ENCODE measurements at places on chromosomes 5 and 9. TPM values are rescaled to one million over a fixed set of nuclear protein-coding genes. Genes with fewer than 3 reads are reported as not detected.

GRCh38 chr9:94030318-94031179 lies 53.7 kb upstream of the PTPDC1 start:
- DNase-seq, result peak; percentile 87

GRCh38 chr9:69446496-69446895 lies 121.5 kb downstream of the ENTREP1 start:
- no peak for DNase-seq

DNA sequence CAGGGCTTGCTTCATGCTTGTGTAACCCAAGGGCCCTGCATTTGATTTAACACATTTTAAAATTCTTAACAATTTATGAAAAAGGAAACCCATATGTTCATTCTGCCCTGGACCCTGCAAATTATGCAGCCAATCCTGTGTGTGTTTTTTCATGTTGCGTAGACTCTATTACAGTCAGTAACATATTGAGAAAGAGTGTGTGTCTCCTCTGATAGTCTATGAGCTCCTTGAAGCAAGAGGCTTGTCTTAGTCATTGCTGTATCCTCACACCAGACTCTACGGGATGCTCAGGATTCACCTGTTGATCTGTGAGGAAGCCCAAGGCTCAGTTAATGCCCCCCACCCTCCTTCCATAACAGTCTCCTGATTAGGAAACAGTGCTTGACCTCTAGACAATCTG lies 177.3 kb upstream of the DMAC1 start:
- DNase-seq, result no peak

- DNase-seq, result no peak
Measured at GRCh38 chr5:39341896-39342295, 22.4 kb downstream of the C9 start.

DNA sequence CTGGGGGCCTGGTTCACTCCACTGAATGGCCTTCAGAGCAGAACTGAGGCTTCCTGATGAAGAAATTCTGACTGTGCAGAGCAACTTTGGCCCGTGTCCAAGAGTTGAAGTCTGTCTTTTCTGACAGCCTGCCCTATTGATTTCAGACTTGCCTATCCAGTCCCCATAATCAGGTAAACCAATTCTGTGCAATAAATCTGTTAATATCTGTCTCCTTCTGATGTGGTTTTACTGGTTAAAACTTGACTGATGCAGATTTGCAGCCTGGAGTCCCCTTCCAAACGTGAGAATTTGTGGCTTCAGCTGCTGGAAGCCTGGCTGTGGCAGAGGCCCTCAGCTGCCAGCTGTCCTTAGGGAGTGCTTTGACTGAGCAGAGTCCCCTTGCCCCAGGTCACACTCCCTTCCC lies 283.9 kb upstream of the ANKRD55 start:
- peak; percentile 54 for DNase-seq

GRCh38 chr5:168844922-168845296 lies 265.7 kb upstream of the PANK3 start:
- DNase-seq, result no peak

DNA sequence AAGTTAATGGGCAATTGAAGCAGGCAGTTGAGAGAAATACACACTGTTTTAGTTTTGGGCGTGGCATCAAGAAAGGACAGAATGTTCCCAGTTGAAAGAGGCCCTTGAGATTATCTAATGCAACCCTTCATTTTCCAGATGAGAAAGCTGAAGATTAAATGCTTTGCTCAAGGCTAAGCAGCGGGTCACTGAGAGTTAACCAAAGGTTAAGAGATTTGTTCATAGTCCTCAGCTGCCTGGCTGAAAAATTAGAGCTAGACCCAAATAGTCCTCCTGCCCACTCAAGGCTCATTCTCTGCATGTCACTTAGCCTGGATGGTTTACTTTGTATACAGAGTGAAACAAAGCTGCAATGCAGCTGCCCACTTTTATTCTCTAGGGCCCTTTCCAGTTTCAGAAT lies 46.7 kb upstream of the MAMDC2 start:
- no peak for DNase-seq

GRCh38 chr5:67809589-67809988 lies 406.0 kb upstream of the PIK3R1 start:
- no peak for DNase-seq

DNA sequence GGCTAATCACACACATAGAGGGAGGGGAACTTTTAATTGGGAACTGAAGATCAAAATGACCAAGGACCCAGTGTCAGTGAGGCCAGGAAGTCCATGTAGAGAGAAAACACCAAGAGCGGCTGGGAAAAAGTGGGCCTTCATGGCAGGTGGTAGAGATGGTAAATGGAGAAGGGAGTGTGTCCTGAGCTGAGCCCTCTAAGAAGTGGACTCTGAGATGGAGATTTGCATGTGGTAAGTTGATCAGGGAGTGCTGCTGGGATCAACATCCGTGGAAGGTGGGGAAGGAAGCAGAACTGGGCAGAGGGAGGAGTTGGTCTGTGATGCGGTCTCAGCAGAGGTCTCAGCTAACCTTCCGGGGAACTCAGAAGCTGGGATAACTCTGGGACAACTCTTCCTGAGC lies 18.9 kb upstream of the PDZD2 start:
- DNase-seq, result no peak

- no peak for DNase-seq
Measured at GRCh38 chr9:125993466-125993865, 246.3 kb downstream of the PBX3 start.

- DNase-seq, result no peak
Measured at GRCh38 chr9:106286249-106286648, 576.7 kb upstream of the ZNF462 start.

- DNase-seq, result no peak
Measured at GRCh38 chr5:65672796-65673195, 48.0 kb downstream of the SHLD3 start.

- DNase-seq, result no peak
Measured at GRCh38 chr5:7916171-7916804, 47.3 kb downstream of the MTRR start.

DNA sequence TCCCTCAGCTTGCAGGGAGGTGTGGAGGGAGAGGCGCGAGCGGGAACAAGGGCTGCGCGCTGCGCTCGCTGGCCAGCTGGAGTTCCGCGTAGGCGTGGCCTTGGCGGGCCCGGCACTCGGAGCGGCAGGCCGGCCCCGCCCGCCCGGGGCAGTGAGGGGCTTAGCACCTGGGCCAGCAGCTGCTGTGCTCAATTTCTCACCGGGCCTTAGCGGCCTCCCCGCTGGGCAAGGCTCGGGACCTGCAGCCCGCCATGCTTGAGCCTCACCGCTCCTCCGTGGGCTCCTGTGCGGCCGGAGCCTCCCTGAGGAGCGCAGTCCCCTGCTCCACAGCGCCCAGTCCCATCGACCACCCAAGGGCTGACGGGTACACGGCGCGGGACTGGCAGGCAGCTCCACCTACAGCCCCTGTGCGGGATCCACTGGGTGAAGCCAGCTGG lies 1516.4 kb downstream of the EFNA5 start:
- DNase-seq, result no peak

GRCh38 chr9:23586906-23587305 lies 239.1 kb downstream of the ELAVL2 start:
- DNase-seq, result no peak

GRCh38 chr9:26870292-26870691 lies 22.3 kb downstream of the CAAP1 start:
- DNase-seq, result no peak

GRCh38 chr5:160903551-160903950 lies 51.5 kb upstream of the ATP10B start:
- no peak for DNase-seq

DNA sequence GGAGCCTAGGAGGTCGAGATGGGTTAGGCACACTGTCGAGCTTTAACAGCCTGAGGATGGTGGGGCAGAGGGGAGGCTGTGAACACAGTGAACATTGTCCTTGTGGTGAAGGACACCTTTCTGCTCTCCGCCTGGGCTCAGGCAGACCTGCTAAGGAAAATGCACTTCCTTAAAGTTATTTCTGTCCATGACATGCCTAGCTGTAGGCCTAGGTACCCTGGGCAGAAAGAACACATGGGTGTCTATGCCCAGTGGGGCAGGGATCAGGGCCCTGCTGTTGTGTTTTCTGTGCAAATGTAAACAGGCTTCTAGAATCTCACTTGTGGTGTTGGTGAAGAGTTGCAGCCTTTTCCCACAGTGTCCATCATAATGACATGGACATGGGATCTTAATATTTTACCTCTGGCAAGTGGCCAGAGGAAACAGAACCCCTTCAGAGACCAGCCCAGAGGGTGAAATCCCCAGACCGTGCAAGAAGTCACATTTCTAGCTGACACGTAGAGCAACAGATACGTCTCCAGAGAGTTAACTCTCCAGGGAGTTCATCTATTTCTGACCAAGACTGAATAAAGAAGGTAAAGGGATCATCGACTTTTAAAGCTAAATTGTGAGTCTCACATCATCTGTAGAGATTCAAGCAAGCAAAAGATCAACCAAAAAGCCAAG lies 79.2 kb downstream of the C9orf152 start:
- no peak for DNase-seq

DNA sequence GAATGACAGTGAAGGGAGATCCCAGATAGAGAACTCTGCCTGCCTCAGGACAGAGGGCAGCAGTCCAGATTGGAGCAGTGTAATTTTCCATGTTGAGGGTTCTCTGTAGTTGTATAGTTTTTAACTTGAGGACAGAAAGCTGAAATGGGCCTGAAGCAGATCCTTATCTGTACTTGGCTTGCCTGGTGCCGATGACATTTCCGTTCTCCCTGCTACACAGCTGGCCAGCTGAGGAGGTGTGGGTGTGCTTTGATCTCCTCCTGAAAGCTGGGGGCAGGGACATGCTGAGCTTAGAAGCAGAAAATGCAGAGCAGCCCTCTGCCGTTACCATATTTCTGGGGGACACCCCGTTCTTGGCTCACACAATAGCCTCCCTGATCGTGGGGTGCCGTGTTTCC lies 10.5 kb downstream of the GLRX start:
- DNase-seq, result no peak

- DNase-seq, result peak; percentile 67
Measured at GRCh38 chr5:175696139-175696854, 38.4 kb downstream of the HRH2 start.

GRCh38 chr5:133468596-133468995 lies 143.7 kb downstream of the FSTL4 start:
- DNase-seq, result no peak

DNA sequence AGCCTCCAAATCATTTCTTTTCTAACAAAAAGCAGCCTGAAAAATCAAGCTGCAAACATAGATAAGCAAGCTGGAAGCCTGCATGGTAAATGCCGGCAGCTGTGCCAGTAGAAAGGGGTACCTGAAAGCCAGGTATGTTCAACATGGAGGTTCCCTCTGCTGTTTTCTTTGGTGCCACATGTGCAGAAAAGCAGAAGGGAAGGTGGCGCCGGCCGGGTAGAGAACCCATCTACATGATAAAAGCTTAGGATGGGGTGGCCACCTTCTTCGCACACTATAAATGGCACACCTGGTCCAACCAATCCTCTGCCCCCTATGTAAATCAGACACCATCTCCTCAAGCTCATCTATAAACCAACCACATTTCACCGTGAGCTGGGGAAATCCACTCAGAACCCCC lies 268.9 kb upstream of the IRX2 start:
- DNase-seq, result no peak

GRCh38 chr9:75699625-75700251 lies 190.7 kb upstream of the PCSK5 start:
- no peak for DNase-seq

DNA sequence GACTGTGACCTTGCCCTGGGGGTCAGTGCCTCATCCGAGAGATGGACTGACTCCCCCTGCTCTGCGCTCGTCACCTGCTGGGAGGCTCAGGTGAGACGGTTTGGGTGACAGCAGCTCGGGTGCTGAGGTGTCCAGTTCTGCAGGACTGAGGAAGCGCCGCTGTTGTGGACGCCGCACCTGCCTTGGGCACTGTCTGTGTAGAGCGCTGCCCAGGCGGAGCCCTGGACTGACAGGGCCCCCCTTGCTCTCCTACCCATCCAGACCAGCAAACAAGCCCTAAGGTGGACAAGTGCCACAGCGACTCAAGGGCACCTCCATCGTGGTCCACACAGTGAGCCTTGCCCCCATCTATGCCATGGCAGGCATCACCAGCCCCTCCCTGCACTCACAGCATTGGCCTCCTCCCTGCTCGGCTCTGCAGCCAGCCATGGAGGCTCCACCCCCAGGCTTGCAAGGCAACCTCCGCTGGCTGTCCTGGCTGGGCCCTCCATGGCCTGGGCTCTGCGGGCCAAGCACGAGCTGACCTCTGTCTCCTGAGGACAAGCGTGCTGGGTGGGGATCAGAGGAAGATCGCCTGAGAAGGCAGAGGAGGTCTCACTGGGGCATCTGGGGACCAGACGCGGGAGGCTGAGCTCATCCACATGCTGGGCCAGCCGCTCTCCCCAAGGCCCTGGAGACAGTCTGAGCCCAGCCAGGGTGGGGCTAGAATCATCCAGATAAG lies 87.1 kb upstream of the COL5A1 start:
- DNase-seq, result no peak

DNA sequence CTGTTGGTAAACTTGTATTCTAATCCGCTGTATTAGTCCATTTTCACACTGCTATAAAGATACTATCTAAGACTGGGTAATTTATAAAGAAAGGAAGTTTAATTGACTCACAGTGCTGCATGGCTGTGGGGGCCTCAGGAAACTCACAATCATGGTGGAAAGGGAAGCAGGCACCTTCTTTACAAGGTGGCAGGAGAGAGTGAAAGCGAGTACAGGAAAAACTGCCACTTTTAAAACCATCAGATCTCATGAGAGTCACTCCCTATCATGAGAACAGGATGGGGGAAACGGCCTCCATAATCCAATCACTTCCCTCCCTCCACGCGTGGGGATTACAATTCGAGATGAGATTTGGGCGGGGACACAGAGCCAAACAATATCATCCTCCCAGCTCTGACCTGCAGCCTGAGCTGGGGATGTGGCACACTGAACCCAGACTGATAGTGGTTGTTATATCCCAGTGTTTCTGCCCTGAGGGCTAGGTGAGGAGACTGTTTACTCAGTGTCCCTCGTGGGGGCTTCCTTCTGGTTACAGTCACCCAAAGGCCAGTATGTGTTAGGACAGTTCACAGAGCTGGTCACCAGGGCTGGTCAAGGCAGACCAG lies 488.3 kb downstream of the KDM4C start:
- DNase-seq, result no peak

DNA sequence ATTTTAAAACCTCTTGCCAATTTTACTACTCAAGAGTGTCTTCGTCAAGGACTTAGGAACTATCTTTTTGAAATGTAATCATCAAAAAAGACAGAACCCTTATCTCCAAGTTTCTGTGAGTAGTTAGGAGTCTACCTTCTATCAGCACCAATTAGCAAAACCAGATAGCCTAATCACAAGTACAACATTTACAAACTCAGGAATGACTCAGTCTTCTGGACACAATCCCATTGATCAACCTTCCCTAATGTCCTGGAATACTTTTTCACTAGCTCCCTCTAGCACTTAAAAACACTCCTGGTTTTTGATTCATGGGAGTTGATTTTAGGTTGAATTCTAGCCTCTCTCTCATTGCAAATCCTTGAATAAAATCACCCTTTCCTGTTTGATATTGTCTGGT lies 680.7 kb downstream of the PRR16 start:
- no peak for DNase-seq

Gene CDO1
- total RNA-seq, result 3.5 TPM

Gene GAPT
- 0.44 TPM for total RNA-seq

Gene TIGD6
- total RNA-seq, result 7.0 TPM

Gene TERT
- not detected for total RNA-seq

Gene GPR21
- total RNA-seq, result 7.8 TPM

Gene SHISAL2B
- total RNA-seq, result not detected

Gene BTNL8
- not detected for total RNA-seq

Gene SHROOM1
- total RNA-seq, result 263 TPM

Gene SLC45A2
- not detected for total RNA-seq

Gene CWC27
- 22.8 TPM for total RNA-seq

Gene RNF208
- total RNA-seq, result 6.5 TPM

Gene SMU1
- 22.8 TPM for total RNA-seq

Gene IL9
- total RNA-seq, result not detected

Gene PDCD1LG2
- total RNA-seq, result 1.7 TPM
